ENCODE measurements at places on chromosomes 4 and X.

GRCh38 chrX:148043271-148043855 is 62.2 kb downstream of the FMR1NB start:
- no peak for DNase-seq

DNA sequence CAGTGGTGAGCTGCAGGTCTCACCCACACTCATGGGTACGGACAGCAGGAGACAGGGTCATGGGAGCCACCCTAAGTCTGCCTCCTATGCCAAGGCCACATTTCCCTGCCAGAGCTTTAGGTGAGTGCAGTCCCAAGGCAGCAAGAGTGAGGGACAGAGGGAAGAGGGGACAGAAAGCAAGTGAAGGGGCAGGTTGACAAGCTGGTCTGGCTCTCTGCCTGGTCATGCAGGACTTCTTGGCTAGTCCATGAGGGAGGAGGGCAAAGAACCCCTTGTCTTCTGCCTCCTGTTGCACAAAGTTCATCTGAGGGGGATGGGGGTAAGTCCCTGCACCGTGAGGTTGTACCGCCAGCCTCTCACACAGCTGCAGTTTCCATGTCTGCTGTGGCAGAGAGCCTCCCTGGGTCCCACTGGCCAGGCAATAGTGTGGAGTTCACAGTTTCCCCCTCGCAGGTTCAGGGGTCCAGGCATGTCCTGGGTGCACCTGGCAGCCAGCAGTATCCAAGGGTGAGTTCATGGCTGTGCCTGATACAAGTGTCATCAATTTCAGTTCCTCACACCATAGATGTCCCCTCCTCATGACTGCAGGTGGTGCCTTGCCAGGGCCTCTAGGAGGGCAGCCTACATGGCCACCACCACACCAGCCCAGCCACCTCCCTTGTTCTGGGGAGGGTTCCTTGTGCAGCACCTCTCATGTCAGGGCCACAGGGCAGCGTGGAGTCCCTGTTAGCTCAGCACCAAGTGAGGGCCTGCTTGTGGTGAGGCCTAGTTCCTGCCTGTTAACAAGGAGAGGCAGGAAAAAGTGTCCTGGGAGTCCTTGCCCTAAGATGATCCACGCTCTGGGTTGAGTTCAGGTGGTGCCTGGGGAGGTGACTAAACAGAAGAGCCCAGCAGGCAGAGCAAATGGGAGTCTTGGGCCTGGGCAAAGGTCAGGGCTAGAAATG is 72.5 kb downstream of the ADRA2C start:
- no peak for DNase-seq

GRCh38 chr4:9971711-9972110 is 49.6 kb downstream of the SLC2A9 start:
- no peak for DNase-seq

- no peak for DNase-seq
Measured at GRCh38 chr4:8427262-8427661, 13.3 kb downstream of the ACOX3 start.

GRCh38 chrX:23756165-23756564 is 13.1 kb upstream of the ACOT9 start:
- DNase-seq = no peak

DNA sequence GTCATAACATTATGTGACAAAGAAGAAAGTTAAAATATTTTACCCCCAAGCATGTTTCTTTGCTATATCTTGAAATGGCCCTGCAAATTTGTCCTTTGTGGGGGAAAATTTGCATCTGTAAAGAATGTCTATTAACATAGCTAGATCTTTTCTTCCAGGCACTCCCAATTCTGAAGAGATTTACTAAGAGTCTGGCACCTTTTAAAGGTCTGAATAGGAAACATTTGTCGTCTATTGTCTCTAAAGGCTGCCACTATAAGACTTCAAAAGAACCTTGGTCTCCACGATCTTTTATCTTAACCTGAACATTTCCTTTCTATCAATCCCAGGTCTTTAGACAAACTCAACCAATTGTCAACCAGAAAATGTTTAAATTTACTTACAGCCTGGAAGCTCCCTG is 128.6 kb upstream of the VCX start:
- no peak for DNase-seq

DNA sequence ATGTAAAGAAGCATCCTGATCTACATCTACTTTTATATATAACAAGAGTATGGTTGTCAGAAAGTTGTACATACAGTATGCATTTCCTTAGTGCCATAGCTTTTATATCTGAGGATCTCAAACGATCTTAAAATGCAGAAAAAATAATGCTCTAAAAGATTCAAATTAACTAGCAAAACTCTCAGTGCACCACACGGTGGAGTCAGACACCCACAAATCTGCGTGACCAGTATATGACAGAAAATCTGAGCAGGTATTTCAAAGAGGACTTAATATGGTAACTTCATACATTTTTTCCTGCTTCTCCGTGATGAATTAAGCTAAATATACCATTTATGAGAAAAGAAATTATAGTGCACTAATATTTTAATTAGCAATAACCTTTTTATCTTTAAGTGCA is 803.0 kb downstream of the DMD start:
- no peak for DNase-seq

GRCh38 chr4:160009656-160010493 is 907.0 kb downstream of the RAPGEF2 start:
- no peak for DNase-seq

DNA sequence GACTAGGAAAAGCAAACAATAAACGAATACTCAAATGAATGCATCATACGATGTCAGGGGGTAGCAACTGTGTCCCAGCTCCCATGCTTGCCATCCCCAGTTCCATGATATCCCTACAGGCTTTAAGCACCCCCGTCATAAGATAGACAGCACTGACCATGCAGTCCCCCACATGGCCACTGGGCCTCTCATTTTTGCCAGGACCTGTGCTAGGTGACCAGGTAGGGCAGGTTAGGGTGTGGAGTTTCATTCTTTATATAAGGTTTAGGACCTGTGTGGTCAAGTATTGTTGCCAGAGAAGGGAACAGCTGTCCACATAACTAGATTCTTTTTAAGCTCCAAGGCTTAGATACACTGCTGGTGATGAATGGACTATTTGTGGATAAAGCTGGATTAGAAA is 9.7 kb downstream of the PPEF2 start:
- no peak for DNase-seq

DNA sequence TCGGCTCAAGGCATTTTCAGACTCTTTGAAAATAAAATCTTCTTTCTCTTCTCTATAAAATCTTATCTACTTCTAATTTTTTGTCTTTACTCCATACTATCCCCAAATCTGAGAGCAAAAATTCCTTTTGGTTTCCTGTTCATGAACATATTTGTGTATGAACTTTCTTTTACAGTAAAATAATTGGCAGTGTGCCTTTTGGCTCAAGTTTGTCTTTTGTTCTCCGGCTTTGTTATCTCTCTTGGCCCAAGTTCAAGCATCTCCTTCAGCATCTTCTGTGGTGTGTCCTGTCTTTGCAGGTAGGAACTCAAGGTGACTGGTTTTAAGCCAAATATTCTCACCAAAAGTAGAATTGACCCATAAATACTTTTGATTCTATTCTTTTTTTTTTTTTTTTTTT is 276.6 kb upstream of the FAT1 start:
- DNase-seq = no peak

DNA sequence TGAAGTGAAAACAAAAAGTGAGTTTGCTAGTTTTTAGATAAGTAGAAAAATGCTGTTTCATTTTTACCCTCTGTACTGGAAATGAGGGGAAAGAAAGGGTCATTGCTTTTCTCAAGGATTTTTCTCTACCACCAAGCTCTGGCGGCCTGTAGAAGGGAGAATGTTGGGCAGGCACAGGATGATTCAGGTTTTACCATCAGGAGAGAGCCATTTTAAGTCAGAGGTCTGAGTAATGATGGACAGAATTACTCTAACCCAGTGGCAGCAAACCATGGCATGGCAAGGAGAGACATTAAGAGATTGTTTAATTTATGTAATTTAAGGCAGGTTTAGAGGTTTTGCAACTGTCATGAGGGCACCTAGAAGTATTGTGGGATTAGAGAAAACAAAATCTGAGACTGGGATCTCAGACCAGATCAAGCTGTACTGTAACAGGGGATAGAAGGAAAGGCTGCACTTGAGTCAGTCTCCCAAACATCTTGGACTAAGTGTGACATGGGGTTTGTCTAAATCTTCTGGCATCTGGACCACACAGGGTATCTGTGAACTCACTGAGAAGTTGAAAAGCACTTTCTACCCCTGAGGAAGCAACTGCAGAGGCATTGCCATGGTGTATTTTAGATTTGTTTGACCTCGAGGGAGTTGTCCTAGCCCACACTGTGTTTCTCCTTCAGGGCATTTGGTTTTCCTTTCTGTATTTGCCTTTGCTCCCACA is 81.6 kb downstream of the BANK1 start:
- no peak for DNase-seq

DNA sequence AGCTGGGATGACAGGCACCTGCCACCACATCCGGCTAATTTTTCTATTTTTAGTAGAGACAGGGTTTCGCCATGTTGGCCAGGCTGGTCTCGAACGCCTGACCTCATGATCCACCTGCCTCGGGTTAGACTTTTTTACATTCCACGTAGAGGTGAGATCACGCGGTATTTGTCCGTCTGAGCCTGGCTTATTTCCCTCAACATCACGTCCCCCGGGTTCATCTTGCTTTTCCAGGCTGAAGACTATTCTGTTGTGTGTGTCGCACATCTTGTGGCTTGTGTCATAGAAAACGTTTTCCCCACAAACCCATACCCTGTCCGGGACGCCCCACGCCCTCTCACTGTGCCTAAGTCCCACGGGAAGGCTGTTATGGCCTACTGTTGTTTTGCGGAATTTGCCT is 185.3 kb downstream of the CRLF2 start:
- DNase-seq = no peak

DNA sequence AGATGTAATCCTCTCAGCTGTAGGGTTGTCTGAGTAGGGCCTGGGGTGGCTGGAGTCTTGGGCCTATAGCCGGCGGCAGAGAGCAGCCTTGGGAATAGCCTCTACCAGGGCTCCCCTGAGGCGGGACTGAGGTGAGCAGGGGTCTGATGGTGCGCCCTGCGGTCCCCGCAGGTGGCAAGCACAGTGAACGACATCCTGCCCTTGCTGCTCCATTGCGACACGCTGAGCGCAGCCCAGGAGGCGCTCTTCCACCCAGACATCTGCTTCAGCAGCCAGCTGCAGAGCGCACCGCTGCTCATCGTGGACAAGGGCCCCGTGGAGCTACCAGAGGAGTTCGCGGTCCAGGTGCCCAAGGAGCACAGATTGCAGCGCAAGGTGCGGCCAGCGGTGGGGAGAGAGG is 317.0 kb downstream of the ADGRL3 start:
- no peak for DNase-seq

DNA sequence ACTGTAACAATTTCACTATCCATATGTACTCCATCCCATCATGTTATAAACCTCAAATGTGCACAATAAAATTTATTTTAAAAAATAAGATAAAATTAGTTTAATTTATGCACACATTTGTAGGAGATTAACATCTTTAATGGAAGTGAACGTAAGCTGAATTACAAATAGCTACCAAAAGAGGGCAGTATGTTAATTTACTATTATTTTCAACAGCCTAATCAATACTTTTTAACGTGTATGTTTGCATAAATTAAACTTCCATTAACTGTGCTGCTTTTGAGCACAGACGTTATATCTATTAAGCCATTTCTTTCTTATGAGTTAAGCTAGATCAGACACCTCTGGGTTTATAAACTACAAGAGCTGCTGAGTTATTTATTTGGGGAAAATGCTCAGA is 56.5 kb upstream of the PHKA2 start:
- DNase-seq = no peak

DNA sequence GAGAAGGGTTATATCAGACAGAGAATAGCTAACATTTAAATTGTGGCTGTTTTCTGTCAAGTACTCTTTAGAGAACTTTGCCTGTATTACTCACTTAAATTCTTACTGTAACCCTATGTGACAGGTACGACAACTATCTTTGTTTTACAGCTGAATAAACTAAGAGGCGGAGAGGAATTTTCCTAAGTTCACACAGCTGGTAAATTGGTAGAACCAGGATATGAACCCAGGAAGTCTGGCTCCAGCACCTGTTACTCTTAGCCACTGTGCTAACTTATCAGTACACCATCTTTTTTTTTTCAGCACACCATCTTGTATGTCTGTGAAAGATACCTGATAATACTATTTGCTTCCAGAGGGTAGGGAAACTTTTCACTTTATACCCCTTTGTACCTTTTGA is 2.0 kb upstream of the SYP start:
- no peak for DNase-seq

DNA sequence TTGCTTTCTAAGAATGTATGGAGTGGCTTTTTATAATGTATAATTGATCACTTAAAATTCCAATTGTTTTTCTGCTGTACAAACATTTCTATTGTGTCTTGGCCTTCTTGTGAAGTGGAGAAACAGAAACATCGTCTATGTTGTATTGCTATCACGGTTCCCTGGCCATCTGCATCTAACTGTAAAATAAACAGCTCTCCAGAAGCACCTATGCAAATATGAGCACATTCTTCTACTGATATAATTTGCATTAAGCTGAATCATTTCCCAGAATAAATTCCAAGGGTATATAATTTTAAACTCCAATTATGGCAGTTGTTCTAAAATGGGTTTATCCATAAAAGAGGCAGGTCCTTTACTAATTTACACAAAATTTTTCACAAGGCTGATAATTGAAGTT is 261.6 kb upstream of the STS start:
- no peak for DNase-seq

- DNase-seq = no peak
Measured at GRCh38 chr4:118180776-118181175, 146.5 kb downstream of the NDST3 start.

GRCh38 chr4:123739806-123740205 is 343.2 kb downstream of the SPRY1 start:
- DNase-seq = no peak

GRCh38 chr4:86679441-86679840 is 85.3 kb downstream of the PTPN13 start:
- no peak for DNase-seq

- no peak for DNase-seq
Measured at GRCh38 chrX:17072721-17073230, 126.3 kb downstream of the REPS2 start.

GRCh38 chr4:1030031-1030430 is 18.6 kb downstream of the FGFRL1 start:
- no peak for DNase-seq

DNA sequence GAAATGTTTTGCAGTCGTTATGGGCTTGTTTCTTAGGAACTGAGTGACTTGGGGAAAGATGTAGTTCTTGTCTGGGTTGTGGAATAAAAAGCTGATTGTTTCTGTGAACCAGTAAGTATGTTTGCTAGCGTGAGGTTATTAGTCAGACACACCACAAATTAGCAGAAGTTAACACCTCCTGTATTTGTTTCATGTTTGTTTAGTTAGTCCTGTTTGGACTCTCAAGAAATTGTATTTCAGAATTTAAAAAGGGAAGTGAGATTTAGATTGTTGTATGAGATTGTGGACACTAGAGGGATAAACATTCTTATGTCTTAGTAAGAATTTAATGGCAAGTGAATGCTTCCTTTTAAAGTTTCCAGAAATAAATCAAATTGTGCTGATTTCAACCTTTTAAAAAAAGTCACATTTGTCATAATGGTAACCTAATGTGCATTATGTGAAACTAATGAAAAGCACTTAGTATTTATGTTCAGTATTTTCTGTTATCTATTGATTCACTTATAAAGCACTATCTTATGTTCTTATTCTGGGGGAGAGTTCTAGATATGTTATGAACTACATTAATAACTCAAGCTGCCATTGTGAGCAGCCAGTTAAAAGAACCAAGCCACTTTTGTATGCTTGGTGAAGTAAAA is 25.6 kb downstream of the ATP10D start:
- no peak for DNase-seq

GRCh38 chr4:150385606-150386005 is 196.3 kb upstream of the MAB21L2 start:
- no peak for DNase-seq

- DNase-seq = no peak
Measured at GRCh38 chr4:38979511-38980230, 52.5 kb downstream of the TMEM156 start.

Measured in activated CD8-positive, alpha-beta memory T cell treated with anti-CD3 and anti-CD28 coated beads for 48 hours (primary cell).